ENCODE measurements at places on chromosomes 2 and 18.
A peak's percentile ranks its signal among the peaks of the same experiment; 100 is the strongest.

DNA sequence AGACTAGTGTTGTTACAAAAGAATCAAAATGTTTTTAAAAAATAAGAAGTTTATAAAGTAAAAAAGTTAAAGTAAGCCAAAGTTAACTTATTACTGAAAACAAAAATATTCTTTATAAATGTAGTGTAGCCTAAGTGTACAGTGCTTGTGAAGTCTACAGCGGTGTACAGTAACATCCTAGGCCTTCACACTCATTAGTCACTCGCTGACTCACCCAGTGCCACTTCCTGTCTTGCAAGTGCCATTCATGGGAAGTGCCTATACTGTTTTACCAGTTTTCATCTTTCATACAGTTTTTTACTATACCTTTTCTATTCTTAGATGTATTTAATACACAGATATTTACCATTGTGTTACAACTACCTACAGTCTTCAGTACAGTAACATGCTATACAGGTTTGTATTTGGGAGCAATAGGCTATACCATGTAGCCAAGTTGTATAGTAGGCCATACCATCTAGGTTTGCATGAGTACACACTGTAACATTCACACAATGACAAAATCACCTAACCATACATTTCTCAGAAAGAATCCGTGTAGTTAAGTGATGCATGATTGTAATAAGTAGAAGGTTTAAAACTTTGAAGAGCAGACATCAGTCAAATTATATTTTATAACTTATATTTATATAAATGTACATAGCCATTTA lies 13.4 kb downstream of the SERPINB7 start:
- no peak for DNase-seq

- no peak for DNase-seq
Observed at GRCh38 chr2:223762853-223763252, 74.5 kb downstream of the AP1S3 start.

DNA sequence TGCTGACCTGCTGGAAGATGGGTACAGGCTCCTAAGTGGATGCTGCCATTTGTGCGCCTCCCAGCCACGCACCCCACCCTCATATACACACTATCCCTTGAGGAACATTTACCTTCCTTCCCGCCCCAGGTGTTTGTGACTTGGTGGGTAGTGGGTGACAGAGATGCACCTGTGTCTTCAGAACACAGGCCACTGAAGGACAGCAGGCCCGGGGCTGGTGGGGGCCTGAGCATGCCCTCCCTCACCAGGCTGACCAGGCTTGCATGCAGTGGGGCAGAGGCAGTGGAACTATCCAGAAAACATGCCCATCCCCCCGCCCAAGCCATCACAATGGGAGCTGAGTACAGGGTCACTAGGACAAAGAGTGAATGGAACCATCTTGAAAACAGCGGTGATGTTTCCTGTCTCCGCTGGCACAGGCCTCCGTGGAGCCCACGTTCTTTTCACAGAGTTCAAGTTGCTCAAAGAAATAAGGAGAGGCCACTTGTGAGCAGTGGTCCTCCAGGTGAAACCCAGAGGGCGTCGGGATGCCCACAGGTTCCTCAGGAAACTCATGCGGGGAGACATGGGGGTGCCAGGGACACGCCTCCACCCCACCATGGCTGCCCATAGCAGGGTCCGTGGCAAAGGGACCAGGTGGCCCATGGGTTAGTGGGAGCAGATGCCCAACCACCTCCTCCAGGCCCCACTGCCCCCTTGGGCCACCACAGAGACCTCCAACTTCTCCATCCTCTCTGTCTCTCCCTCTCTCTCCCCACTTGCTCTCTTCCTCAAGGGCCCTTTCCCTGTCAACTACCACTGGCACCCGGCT lies 90.9 kb downstream of the MALT1 start:
- DNase-seq, result no peak

- no peak for DNase-seq
Observed at GRCh38 chr2:31483246-31483645, 68.7 kb upstream of the XDH start.

GRCh38 chr2:239266779-239267287 lies 134.0 kb downstream of the HDAC4 start:
- DNase-seq, result no peak

DNA sequence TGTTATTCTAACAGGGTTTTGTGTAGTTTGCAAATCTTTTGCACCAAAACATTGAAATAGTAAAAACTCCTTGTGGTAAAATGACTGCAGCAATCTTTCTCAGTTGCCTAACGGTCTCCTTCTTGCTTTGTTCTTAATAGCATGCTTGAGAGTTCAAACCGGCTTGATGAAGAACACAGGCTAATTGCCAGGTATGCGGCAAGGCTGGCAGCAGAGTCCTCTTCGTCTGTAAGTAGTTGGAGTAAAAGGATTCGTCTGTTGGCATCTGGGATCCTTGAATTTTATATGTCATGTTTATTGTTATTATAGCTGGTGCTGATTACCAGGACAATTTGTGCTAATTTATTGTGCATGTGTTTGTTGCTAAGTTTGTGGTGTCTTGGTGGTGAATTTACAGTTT lies 138.1 kb downstream of the DTNA start:
- no peak for DNase-seq

DNA sequence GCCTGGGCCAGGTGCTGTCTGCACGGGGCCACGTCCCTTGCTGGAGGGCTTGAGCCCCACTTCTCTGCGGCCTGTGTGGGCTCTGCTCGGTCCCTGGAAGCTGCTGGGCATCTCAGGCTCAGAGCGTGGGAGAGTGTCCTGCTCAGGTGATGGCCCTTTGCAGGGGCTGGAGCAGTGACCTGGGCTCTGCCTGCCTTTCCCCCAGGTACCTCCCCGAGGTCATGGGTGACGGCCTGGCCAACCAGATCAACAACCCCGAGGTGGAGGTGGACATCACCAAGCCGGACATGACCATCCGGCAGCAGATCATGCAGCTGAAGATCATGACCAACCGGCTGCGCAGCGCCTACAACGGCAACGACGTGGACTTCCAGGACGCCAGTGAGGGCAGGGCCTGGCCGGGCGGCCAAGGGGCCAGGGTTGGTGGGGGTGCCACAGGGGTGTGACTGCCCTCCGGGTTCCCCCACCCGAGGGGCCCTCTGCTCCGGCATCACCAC lies 29.9 kb downstream of the GPC1 start:
- no peak for DNase-seq

DNA sequence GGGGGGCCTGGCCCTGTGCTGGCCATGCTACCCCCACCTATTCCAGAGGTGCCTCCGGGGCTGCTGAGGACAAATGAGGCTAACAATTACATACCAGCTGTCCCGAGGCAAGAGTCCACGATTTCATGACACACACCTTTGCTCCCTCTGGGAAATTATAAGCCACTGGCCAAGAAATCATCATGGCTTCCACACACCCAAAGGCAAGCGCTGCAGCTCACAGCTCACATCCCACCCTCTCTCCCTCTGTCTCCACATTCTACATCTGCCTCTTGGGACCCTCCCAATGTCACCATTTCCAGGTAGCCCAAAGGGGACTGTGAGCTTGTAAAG lies 134.4 kb downstream of the HDAC4 start:
- no peak for DNase-seq

DNA sequence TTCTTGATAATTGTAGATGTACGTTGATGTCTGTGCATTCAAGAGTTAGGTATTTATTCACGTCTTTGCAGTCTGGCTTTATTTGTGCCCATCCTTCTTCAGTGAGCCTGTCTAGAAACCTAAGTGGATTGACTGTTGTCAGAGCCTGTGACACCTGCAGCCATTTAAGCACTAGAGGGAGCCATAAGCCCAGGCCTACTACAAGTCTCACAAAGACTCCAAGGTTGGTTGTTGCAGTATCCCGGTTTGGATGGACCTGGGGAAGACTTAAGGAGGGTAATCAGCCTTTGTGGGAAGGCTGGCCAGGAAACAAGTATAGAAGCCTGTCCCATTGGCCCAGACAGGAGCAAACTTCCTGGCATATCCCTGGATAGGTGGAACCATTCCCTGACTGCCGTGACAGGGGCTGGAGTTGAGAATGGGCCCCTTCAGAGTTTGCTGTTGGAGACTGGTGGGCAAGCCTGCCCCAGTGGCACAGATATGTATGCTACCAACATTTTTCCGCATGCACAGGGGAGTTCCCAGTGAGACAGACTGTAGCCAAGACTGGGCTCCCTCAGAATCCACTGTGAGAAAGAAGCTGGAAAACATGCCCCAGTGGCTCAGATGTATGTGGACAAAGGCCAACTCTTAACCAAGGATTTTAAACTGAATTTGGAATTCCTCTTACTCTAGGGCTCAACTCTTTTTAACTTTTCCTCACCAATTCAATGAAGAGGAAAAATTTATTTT lies 9.3 kb upstream of the LRRC30 start:
- no peak for DNase-seq

DNA sequence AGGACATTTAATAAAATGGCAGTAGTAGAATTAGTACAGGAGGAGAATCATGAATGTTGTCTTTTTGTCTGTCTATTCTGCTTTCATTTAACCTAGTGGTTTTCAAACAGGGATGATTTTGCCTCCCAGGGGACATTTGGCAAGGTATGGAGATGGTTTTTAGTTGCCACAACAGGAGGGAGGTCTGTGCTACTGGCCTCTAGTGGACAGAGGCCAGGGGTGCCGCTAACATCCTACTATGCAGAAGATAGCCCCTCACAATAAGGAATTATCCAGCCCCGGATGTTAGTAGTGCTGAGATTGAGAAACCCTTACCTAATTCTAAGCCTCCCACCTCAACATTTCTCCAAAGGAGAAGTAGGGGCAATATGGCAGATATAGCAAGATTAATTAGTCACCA lies 18.3 kb downstream of the FASTKD2 start:
- no peak for DNase-seq

DNA sequence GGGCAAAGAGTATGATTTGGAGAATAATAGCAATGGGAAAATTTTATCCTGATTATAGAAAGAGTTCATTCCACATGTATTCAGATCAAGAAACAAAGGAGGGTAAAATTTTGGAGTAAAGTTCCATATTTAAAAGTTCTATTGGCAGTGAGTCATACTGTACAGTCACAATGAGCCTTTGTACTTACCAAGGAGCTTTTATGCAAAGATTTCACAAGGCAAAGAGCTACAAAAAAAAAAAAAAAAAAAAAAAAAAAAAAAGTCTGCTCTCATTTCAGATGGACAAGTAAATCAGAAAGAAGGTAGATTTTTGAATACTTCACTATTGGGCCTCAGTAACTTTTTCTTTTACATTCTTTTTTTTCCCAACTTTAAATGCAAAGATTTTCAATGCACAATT lies 1802.2 kb upstream of the PIK3C3 start:
- no peak for DNase-seq

GRCh38 chr2:88637464-88637863 lies 10.2 kb upstream of the EIF2AK3 start:
- DNase-seq, result no peak

GRCh38 chr18:35688757-35689156 lies 107.2 kb downstream of the GALNT1 start:
- no peak for DNase-seq

- peak; percentile 23 for DNase-seq
Observed at GRCh38 chr2:227033471-227034148, 130.4 kb downstream of the COL4A4 start.

DNA sequence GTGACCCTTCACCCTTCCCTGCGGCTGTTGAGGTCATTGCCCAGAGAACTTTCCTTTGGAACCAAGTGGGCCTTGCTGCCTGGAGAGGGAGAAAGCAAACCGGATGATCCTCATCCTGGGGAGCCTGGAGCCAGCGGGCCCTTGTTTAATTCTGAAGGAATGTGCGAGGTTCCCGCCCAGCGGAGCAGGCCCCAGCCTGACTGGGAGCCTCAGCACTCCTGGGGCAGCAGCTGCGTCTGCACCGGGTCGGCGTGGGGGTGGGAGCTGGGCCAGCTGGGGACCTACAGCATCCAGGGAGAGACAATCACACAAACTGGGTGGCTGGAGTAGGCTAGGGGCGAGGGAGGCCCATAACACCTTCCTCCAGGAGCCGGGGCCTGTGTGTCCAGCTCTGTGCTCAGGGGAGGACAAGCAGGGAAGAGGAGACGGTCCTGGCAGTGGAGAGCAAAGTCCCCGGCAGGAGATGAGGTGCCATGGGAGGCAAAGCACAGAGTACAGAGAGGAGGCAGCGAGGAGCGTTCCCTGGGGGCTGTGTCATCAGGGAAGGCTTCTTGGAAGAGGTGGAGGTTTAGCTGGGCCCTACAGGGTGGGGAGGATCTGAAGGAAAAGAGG lies 61.9 kb upstream of the HAAO start:
- DNase-seq, result no peak

GRCh38 chr18:12606592-12607315 lies 51.2 kb downstream of the SPIRE1 start:
- DNase-seq, result no peak

- DNase-seq, result no peak
Observed at GRCh38 chr2:33426666-33427231, 49.7 kb upstream of the RASGRP3 start.

GRCh38 chr2:197209742-197210408 lies 100.7 kb downstream of the ANKRD44 start:
- DNase-seq, result no peak

DNA sequence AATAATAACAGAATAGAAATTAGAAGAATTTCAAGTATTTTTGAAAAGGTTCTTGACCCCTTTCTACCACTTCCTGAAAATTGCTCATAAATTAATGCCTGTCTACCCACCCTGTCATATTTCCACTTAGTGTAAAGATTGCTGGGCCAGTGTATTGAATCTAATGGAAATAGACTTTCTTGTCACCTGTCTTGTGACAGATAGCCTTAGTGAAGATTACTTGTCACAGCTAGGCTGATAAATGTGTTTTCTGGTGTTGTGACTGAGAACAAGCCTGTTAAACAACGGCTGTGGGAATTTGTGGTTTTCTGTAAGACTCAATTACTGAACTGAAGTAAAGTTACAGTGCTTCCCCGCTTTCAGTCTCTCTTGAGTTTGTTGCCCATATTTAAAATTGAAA lies 37.0 kb downstream of the PIK3C3 start:
- no peak for DNase-seq
